ENCODE measurements at places on chromosomes 6 and 20.

DNA sequence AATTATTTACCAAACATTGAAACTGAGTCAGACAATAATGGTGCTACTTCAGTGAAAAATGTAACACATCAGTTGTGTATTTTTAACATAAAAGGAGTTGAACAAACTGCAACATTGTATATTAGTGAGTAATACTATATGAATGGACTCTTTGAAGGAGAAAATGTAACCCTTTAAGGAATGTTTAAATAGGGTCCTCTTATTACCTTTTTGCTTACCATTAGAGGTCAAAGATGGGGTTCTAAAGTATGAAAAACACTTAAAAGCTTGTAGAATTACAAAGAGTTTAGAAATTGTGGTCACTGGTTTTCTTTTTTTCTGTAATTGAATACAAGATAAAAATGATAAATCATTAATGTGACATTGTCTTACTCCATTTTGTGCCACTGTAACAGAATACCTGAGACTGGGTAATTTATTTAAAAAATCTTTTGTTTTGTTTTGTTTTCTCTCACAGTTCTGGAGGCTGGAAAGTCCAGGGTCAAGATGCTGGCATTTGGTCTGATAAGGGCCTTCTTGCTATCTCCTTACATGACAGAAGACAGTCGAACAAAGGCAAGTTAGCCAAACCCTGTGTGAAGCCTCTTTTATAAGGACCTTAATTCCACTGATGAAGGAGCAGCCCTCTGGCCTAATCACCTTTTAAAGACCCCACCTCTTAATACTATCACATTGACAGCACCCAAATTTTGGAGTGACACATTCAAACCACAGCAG lies 43.2 kb downstream of the SESN1 start:
- no peak for DNase-seq

GRCh38 chr20:60001108-60001507 lies 42.9 kb downstream of the CDH26 start:
- no peak for DNase-seq

- DNase-seq = no peak
Measured at GRCh38 chr6:154848580-154848979, 115.4 kb downstream of the SCAF8 start.

- DNase-seq = no peak
Measured at GRCh38 chr6:10276106-10276505, 138.8 kb downstream of the TFAP2A start.

- no peak for DNase-seq
Measured at GRCh38 chr6:21157186-21157929, 436.2 kb upstream of the SOX4 start.

- no peak for DNase-seq
Measured at GRCh38 chr20:33790566-33790965, 20.6 kb upstream of the CHMP4B start.

DNA sequence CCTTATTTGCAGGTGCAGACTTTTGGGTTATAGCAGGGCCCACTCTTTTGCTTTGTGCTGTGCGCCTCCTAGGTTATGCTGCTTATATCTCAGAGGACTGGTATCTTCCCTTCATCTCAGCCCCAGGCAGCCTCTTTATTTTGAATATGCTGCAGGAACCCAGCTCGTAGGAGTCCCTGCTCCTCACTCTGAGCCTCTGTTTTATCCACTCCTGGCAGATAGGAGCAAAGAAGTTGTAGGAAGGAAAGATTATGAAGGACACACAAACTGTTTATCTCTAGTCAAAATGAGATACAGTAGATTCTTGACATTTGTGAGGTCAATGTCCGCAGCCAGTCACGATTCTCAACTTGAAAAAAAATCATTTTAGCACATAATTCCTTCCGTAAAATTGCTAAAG lies 15.6 kb downstream of the L3MBTL3 start:
- no peak for DNase-seq

DNA sequence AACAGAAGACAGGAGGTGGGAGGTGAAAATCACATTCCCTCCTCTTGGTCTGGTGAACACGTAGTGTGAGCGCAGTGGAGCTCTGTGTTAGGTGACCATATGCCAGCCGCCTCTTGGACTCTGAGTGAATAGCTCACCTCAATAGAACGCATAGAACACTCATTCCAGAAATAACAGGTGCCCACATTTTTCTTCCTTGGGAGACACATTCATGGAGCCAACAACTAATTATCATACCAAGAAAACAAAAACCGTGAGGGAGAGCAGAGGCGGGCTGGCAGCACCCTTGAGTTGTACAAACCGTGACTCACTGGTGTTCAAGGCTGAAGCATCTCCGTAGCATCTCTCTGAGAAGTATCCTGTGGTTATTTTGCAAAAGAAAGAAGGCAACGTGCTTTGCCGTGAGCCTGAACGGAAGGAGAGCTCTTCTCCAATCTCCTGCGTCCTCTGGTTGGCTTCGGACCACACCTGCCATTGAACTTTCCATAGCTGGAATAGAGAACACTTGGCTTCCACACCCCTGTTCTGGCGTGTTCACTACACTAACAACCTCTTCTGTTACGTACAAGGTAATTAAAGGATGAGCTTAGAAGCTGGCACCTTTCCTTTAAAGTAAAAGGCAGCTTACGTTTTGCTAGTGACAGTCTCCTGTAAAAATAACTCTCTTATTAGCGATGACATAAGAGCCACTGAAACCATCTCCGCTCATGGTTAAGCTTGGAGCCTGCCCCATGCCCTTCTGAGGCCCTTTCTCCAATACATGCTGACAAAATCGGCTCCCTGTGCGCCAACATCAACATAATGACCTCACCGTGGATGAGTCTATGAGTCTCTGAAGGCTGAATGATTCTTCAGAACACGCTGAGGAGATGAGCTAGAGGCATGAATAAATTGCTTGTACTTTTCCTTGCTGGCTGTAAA lies 30.2 kb upstream of the SGK1 start:
- no peak for DNase-seq

GRCh38 chr20:20950620-20951019 lies 155.5 kb downstream of the LINC00237 start:
- DNase-seq = no peak

GRCh38 chr6:101614774-101615173 lies 221.3 kb downstream of the GRIK2 start:
- DNase-seq = no peak

- no peak for DNase-seq
Measured at GRCh38 chr20:17611540-17612286, 41.8 kb downstream of the DSTN start.

DNA sequence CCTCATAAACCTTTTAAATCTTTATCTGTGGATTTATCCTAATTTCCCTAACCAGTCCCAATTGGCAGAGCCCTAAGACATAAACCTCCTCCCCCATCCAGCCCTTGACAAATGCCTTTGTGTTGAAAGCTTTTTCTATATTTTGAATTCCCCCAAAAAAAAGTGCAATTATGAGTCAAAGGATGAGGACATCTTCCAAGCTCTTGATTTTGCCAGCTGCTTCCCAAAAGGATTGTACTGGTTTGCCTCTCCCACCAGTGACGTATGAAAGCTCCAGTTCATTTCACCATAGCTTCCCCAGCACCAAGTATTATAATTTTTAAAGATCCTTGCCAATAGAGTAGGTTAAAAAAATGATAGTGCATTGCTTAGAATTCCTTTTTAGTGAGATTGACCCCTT lies 38.9 kb downstream of the SIRPA start:
- DNase-seq = no peak

- DNase-seq = no peak
Measured at GRCh38 chr6:157613011-157613522, 210.0 kb upstream of the SNX9 start.

- no peak for DNase-seq
Measured at GRCh38 chr6:170247178-170247701, 43.6 kb downstream of the DLL1 start.

DNA sequence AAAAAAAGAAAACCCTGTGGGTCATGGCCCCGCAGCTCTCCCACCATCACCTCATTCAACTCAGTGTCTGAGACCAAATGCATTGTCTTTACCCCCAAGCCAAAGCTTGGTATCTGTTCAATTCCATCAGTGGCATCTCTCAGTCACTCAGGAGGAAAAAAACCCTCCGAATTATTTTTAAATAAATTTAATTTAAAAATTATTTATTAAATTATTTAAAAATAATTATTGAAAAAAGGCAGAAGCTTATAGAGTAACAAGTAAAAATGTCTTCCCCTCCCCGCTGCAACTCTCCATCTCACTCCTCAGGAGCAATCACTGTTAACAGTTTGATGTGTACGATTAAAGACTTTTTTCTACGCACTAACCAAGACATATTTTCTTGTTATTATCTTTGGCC lies 50.7 kb downstream of the PRDM1 start:
- no peak for DNase-seq

GRCh38 chr6:132666118-132666517 lies 7.1 kb upstream of the TAAR1 start:
- no peak for DNase-seq

DNA sequence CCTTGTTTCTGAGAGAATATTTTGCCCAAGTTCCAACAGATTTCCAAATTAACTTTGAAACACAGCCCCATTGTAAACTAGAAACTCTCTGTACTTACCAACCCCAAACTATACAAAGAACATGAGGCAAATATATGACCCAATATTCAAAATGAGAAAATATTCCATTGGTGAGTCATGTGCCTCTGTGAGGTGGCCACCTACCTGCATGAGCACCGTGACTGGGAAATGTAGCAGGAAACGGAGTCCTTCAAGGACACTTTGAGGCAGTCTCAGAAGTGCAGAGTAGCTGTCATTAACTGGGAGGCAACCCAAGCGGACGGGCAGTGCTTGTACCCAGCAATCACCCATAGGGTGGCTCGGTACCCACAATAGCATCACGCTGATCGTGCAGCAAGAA lies 335.5 kb upstream of the NOX3 start:
- DNase-seq = no peak

- no peak for DNase-seq
Measured at GRCh38 chr6:52409499-52409898, 10.6 kb upstream of the EFHC1 start.

- DNase-seq = no peak
Measured at GRCh38 chr6:29763491-29764289, 40.5 kb downstream of the HLA-F start.

DNA sequence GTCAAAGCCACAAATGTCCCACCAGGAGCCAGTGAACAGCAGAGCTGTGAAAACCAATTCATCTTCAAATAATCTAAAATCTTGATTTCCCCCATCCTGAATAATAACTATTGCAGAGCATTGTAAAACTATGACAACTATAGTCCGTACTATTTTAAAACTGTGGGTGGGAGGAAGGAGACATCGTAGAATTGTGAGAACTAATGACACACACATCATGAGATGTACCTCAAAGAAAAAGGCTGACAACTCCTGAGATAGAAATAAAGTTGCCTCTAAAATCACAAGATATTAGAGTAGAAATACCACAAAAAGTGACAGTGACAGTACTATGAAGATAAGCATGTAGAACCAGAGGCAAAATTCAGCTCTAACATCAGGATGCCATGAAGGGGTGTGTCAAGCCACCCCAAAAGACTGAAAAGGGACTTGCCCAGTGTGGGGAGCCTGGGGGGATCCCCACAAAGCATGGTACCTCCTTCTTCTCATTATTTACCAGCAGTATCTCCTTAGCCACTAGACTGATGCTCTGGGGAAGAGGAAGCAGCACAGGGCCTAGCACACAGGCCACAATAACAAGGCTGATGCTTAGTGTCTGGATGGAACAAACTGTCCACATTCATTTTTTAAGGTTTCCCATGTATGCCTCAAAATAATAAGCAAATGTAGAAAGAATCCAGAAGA lies 13.4 kb downstream of the NAPB start:
- DNase-seq = peak; percentile 30

DNA sequence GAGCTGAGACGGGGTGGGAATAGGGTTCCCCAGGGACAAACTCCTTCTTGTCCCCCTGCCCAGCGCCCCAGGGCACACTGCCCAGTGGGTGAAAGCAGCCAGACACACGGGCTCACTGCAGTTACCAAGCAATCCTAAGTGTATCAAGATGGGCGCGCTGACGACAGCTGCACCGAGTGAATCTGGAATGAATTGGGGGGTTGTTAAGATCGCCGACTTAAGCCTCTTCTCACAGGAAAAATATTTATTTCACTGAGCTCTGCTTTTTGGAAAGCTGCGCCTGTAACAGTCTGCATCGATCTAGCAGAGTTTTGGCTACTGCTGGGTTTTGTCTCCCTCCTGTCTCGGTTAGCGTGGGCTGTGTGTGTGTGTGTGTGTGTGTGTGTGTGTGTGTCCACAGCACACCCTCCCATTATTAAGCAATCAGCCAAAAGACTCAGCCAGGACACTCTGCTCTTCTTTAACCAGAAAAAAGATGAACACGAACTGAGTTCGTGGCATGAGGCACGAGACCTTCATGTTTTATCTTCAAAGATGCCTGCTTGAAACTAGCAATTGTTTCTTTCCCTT lies 35.9 kb downstream of the RIPOR3 start:
- no peak for DNase-seq

DNA sequence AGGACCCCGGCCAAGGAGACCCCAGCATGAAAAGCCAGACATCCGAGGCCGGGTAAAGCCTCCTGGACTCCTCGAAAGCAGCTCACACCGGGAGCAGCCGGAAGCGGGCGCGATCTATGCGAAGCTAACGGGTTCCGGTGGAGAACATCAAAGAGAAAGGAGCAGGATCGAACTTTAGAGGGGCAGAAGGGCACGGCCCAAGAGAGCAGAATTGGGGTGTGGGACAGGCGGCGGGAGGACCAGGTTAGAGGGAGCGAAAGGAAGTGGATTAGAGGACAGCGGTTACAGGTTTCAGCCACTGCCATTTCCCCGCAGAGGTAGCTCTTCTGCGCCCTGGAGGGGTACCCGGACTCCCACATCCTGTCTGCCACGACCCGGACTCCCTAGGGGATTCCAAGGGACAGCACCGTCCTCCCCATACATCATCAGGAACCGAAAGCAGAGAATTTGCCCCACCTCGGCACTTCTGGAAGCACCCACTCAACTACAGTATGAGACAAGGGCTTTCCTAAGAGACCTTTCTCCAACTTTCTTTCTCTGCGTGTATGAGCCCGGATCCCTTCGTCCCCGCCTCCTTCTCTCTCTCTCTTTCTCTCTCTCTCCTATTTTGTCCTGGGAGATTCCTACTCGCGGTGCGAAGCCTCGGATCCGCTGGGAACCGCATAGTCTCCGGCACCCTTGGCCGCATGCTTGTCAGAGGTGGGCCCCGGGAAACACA lies 507 bp upstream of the VGLL2 start:
- no peak for DNase-seq

DNA sequence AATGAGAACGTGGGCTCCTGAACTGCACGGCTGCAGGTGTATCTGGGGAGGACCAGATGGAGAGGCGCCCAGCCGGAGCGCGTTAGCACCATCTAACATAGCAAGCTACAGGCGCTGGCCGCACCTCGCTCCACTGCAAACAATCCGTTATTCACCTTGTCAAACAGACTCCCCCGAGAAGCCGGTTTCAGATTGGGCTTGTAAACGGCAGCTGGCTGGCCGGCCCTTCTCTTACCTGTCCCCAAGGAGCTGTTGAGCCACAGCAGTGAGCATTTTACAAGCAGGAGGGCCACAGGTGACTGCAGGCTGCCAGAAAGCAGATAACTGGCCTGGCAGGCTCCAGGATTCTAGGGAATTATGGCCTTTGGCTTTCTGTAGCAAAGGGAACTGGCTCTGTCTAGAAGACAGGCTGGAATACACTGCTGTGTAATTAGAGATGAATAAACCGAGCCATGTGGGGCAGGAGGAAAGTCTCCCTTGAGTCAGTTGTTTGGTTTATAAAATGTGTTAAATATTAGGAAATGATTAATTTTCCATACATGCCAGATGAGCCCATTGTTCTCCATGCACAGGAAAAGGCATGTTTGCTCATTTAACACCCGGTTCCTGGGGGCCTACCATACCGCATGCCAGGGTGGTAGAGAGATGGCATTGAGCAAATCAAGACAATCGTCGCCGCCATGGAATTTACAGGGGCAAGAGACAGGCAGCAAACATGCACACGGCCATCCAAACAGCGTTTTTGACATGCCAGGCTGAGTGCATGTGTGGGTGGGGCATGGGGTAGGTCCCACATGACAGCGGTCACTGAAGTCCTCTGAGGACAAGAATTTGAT lies 159.3 kb downstream of the NFATC2 start:
- DNase-seq = no peak

Measured in CD4-positive, alpha-beta T cell treated with Interleukin-4 for 1 hour (primary cell).